Gastrocnemius medialis (tissue), 4 donors: ENCODE measurements at places on chromosomes 3 and 15.

- no peak overlapping the region for H3K4me3 ChIP-seq
- H3K36me3 ChIP-seq, result no peaks in the 10 kb centered on the region
- no peak overlapping the region for H3K27ac ChIP-seq
Measured at GRCh38 chr15:47206358-47206978, 510.8 kb upstream of the SEMA6D start.

DNA sequence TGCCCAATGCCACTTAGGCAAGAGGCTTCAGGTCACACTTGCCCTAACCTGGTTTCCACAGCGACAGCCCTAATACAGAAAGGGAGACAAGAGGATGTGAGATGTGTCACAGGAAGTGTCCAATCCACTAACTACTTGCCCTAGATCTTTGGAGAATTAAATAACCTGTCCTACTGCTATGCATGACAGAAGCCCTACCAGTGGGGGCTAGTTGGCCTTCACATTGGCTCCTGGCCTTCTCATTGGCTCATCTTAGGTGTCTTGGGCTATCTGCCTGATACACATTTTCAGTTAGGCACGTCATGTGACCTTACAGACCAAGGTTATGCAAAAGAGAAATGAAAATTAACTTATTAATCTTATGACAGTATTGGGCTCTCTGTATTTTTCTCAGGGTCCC is 449.9 kb downstream of the FHIT start:
- DNase-seq, result no peak
- H3K4me3 ChIP-seq, result no peak overlapping the region
- no peaks in the 10 kb centered on the region for H3K4me1 ChIP-seq
- no peak overlapping the region for H3K27ac ChIP-seq
- no peaks in the 10 kb centered on the region for H3K36me3 ChIP-seq

- no peak for DNase-seq
- H3K4me1 ChIP-seq, result peaks cover 5% of the 10 kb centered on the region
- no peaks in the 10 kb centered on the region for H3K27me3 ChIP-seq
- no peak overlapping the region for H3K4me3 ChIP-seq
Measured at GRCh38 chr15:63473999-63474809, 30.2 kb upstream of the USP3 start.

DNA sequence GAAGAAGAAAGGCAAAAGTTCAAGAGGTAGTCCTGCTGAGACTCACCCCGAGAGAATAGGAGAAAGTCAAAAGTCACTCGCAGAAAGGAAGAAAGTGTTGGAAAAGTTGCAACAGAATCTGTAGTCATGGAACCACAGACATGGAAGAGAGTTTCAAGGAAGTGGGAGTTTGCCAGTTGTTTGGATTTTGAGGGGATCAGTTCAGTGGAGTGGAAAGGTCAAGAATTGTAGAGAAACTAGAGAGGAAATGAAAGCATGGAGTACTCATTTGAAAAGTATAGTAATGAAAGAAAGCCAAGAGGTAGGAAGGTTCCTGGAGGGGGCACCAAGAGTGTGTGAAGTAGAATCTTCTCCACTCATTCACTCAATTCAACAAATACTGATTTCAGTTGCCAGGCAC is 34.7 kb downstream of the SPTSSB start:
- DNase-seq, result no peak
- H3K36me3 ChIP-seq, result no peaks in the 10 kb centered on the region
- H3K4me3 ChIP-seq, result no peak overlapping the region
- H3K27ac ChIP-seq, result no peak overlapping the region

DNA sequence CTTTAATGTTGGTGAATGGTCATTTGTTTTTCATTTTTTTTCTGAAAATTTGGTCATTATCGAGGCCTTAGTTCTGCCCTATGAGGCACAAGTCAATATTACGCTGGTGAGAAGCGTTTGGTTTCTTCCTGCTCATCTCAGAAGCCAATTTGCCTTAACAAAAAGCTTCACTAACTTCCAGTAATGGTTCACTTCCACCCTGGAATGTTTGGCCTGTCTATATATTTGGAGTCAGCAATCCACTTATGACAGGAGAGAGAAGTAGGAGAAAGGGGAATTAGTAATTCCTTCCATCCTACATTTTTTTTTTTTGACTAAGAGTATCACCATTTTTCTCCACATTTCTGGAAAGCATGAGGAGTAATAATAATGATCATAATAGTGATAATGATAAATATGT is 124.4 kb downstream of the DIPK2A start:
- DNase-seq, result no peak
- H3K36me3 ChIP-seq, result no peaks in the 10 kb centered on the region
- H3K4me3 ChIP-seq, result no peak overlapping the region
- no peaks in the 10 kb centered on the region for H3K4me1 ChIP-seq

DNA sequence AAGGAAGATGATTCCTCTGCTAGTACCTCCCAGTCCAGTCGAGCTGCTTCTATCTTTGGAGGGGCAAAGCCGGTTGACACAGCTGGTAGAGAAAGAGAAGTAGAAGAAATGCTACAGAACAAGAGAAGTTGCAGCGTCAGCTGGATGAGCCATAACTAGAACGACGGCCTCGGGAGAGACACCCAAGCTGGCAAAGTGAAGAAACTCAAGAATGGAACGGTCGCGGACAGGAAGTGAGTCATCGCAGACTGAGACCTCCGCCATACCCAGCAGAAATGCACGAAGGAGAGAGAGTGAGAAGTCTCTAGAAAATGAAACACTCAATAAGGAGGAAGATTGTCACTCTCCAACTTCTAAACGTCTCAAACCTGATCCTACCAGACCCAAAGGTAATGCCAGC is 19.0 kb upstream of the PARP14 start:
- no peak for DNase-seq
- H3K27ac ChIP-seq, result no peak overlapping the region
- H3K4me3 ChIP-seq, result no peak overlapping the region
- H3K4me1 ChIP-seq, result no peaks in the 10 kb centered on the region
- H3K27me3 ChIP-seq, result no peaks in the 10 kb centered on the region
- H3K36me3 ChIP-seq, result no peaks in the 10 kb centered on the region

- H3K27ac ChIP-seq, result no peak overlapping the region
- DNase-seq, result no peak
- no peaks in the 10 kb centered on the region for H3K27me3 ChIP-seq
- no peaks in the 10 kb centered on the region for H3K4me1 ChIP-seq
- no peaks in the 10 kb centered on the region for H3K36me3 ChIP-seq
Measured at GRCh38 chr3:170078620-170079281, 41.0 kb downstream of the GPR160 start.

- no peak for DNase-seq
- H3K4me1 ChIP-seq, result no peaks in the 10 kb centered on the region
- no peaks in the 10 kb centered on the region for H3K27me3 ChIP-seq
- no peaks in the 10 kb centered on the region for H3K36me3 ChIP-seq
Measured at GRCh38 chr3:7112523-7113056, 251.7 kb downstream of the GRM7 start.

DNA sequence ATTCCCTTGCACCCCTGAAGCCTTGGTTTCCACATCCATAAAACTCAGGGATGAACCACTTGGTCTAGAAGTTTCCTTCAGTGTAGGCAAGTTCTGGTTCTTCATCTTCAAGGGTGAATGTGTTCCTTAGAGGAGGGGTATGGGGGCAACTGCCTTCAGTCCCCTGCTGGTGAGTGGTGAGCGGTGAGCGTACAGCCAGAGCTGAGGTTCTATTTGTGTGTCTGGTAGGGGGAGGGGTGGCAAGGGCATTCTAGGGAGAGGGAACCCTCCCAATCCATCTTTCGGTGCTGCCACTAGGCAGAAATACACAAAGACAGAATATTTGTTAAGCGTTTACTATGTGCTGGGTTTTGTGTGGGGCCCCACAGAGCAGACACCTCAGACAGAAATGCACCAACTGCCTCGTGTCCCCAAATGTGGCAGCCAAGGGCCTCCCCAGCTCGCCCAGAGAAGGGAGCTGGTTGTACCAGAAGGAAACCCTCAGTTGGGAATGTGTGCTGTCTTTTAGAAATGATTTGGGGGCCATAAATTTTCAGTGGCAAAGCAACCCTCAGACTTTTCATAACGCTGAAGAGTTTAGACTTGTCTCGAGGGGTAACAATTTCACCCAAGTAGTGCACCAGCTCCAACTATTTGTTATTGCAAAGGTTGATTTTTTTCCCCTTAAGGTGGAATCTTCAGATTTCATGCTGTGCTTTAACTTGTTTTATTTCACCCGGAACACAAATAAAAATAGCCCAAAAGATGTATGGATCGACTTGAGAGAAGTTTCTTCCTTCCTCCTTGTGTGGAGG is 137.6 kb downstream of the FBLN2 start:
- DNase-seq, result no peak
- H3K27ac ChIP-seq, result no peak overlapping the region
- H3K36me3 ChIP-seq, result no peaks in the 10 kb centered on the region

- H3K27me3 ChIP-seq, result no peaks in the 10 kb centered on the region
- H3K36me3 ChIP-seq, result no peaks in the 10 kb centered on the region
- no peak overlapping the region for H3K4me3 ChIP-seq
- DNase-seq, result peak; percentile 87
- H3K27ac ChIP-seq, result peak overlapping the region; percentile 89
Measured at GRCh38 chr15:60374628-60375081, 23.1 kb downstream of the ANXA2 start.

- no peak overlapping the region for H3K27ac ChIP-seq
- H3K4me1 ChIP-seq, result peaks cover 11% of the 10 kb centered on the region
- no peaks in the 10 kb centered on the region for H3K27me3 ChIP-seq
- H3K36me3 ChIP-seq, result peaks cover 24% of the 10 kb centered on the region
Measured at GRCh38 chr3:136042608-136043221, 77.2 kb downstream of the PPP2R3A start.

DNA sequence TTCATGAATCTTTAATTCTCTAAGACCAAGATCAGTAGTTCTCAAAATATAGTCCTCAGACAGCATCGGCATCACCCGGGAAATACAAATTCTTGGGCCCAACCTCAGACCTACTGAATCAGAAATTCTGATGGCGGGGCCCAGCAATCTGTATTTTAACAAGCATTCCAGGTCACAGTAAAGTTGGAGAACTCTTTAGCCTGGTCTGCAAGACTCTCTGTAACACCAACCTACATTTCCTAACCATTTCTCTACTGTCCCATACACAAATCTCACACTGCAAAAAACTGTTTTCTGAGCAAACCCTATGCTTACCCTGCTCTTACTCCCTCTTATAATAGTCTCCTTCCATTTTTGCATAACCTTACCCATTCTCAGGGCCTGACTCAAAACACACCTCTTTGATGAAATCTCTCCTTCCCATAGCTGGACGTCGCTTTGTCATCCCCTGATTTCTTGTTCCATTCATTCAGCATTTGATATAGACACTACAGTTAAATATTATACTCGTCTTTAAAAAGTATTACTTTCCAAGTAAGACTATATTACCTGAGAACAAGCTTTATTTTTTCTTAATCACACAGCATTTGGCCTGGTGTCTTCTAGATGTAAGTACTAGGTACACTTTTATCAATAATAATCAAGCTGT is 83.3 kb upstream of the MYO5C start:
- peaks cover 4% of the 10 kb centered on the region for H3K4me1 ChIP-seq
- H3K4me3 ChIP-seq, result no peak overlapping the region
- no peak for DNase-seq
- no peaks in the 10 kb centered on the region for H3K36me3 ChIP-seq
- H3K27me3 ChIP-seq, result no peaks in the 10 kb centered on the region

DNA sequence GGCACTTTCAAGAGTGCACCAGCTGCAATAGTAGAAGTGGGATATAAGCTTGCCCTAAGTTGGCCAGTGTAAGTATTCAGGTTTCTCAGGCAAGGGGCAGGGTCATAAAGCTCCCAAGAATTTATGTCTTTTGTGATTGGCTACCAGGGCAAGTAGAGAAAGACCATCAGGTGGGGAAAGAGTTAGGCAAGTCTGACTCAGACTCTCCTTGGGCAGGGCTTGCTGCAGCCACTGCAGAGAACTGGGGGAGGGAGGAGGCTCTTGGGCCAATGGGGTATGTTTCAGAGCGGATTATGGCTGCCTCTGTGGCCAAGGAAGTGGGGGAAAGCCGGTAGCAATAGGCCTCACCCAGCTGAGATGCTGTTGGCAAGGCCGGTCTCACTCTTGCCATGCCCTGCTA is 44.6 kb upstream of the SLC25A36 start:
- H3K4me3 ChIP-seq, result no peak overlapping the region
- H3K27me3 ChIP-seq, result no peaks in the 10 kb centered on the region
- H3K36me3 ChIP-seq, result no peaks in the 10 kb centered on the region
- H3K4me1 ChIP-seq, result peaks cover 11% of the 10 kb centered on the region

- no peak overlapping the region for H3K4me3 ChIP-seq
- H3K36me3 ChIP-seq, result no peaks in the 10 kb centered on the region
- H3K4me1 ChIP-seq, result peaks cover 11% of the 10 kb centered on the region
- no peak overlapping the region for H3K27ac ChIP-seq
Measured at GRCh38 chr3:9225268-9225667, 24.2 kb downstream of the SRGAP3 start.

GRCh38 chr3:196055683-196056270 is 26.1 kb downstream of the TFRC start:
- no peaks in the 10 kb centered on the region for H3K27me3 ChIP-seq
- no peak overlapping the region for H3K27ac ChIP-seq
- no peaks in the 10 kb centered on the region for H3K4me1 ChIP-seq
- H3K4me3 ChIP-seq, result no peak overlapping the region
- peak; percentile 5 for DNase-seq

DNA sequence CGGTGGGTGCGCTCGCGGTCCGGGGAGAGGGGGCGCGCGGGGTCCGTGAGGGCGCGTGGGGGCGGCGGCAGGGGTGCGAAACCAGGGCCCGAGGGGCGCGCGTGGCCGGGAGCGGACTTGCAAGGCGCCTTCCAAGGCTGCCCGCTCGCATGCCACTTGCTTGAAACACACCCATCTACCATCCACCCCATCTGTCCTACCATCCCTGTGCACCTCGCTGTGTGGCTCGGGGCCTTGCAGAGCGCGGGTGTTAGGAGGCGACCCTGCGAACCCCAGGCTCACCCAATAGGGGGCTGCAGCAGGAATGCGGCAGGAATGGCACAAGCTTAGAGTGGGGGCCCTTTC is 240 bp downstream of the CFAP100 start:
- peak overlapping the region; percentile 41 for H3K4me3 ChIP-seq
- H3K36me3 ChIP-seq, result no peaks in the 10 kb centered on the region
- H3K27ac ChIP-seq, result no peak overlapping the region
- DNase-seq, result no peak
- peaks cover 5% of the 10 kb centered on the region for H3K4me1 ChIP-seq
- H3K27me3 ChIP-seq, result peaks cover 7% of the 10 kb centered on the region

- H3K27me3 ChIP-seq, result no peaks in the 10 kb centered on the region
- DNase-seq, result no peak
- no peaks in the 10 kb centered on the region for H3K4me1 ChIP-seq
- no peak overlapping the region for H3K4me3 ChIP-seq
Measured at GRCh38 chr15:25875566-25875965, 12.4 kb upstream of the ATP10A start.

GRCh38 chr3:111538111-111538510 is 3.9 kb upstream of the CD96 start:
- H3K4me1 ChIP-seq, result no peaks in the 10 kb centered on the region
- no peak overlapping the region for H3K4me3 ChIP-seq
- H3K27ac ChIP-seq, result no peak overlapping the region
- DNase-seq, result no peak
- peaks cover 4% of the 10 kb centered on the region for H3K27me3 ChIP-seq
- no peaks in the 10 kb centered on the region for H3K36me3 ChIP-seq

- no peaks in the 10 kb centered on the region for H3K4me1 ChIP-seq
- no peaks in the 10 kb centered on the region for H3K27me3 ChIP-seq
- DNase-seq, result no peak
- no peaks in the 10 kb centered on the region for H3K36me3 ChIP-seq
- no peak overlapping the region for H3K27ac ChIP-seq
Measured at GRCh38 chr3:186719945-186720739, 3.0 kb downstream of the KNG1 start.
